Activated naive CD4-positive, alpha-beta T cell treated with anti-CD3 and anti-CD28 coated beads, Interleukin-2, amount 10 ng/mL, durations not matched to agents 5 hours and 36 hours (primary cell): ENCODE measurements at places on chromosomes 5 and 9. TPM values are rescaled to one million over a fixed set of nuclear protein-coding genes. Genes with fewer than 3 reads are reported as not detected.

Gene CHSY3
- total RNA-seq: not detected

Gene ITK
- 324 TPM for total RNA-seq

Gene SLC46A2
- not detected for total RNA-seq

Gene IL13
- total RNA-seq: 4.9 TPM

Gene HSD17B4
- 63.4 TPM for total RNA-seq

Gene SPINK7
- not detected for total RNA-seq

Gene NME5
- not detected for total RNA-seq

Gene IL9
- total RNA-seq: not detected
